ENCODE measurements at places on chromosomes 5 and 9.

DNA sequence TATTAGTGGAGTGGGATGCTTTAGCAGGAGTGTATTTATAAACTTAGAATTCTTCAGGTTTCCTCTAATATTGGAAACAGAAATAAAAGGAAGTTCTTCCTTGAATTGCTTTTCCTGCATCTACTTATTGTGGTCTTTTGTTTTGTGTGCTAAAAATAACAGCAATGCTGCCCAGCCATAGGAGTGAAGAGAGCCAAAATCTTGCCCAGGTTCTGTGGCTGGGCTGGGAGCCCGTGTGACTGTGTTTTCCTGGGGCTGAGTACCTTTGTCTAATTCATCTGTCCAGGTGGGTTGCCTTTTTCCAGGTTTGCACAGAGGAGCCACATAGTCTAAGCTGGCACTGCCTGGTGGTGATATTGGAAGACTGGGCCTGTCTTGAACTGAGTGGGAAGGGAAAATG, 179.7 kb upstream of the ADAMTSL1 start:
- no peak for DNase-seq

GRCh38 chr5:1347571-1347970, 2.7 kb upstream of the CLPTM1L start:
- DNase-seq: no peak

- DNase-seq: no peak
These were observed 213.7 kb downstream of the TMEM38B start for GRCh38 chr9:105908069-105908468.

- no peak for DNase-seq
These were observed 118.9 kb downstream of the INSYN2B start for GRCh38 chr5:169861433-169861832.

DNA sequence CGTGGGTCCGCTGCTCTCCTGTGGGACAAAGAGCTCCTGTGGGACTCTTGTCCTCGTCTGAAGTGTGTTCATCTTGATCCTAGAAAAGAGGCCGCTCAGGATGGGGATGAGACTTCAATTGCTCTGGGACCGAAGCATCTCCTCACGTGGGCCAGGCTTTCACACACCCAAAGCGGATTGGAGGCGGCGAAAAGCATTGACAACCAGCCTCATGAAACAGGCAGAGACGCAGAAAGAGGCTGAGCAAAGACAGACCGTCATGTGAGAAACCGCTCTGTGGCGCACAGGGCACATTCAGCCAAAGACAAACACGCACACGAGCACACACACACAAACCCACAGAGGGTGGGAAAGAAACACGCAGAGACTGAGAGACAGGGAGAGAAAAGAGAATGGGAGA, 479.5 kb downstream of the SPATA31A7 start:
- DNase-seq: no peak

DNA sequence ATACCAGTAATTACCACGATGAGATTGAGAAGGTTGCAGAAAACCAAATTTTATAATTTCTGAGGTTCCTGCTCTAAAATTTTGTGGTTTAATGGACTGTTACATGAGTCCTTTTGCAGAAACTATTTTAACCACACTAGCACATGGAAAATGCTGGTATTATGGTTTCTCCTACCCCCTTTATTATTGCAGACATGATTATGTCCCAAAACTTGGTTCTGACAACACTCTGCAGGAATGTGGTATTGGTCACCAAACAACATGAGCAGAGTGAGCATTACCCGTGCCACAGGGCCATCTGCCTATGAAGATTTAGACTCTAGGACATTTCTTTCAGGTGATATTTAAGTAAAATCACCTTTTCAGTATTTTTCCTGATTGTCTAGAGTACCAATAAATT, 2.8 kb upstream of the ECM2 start:
- no peak for DNase-seq

DNA sequence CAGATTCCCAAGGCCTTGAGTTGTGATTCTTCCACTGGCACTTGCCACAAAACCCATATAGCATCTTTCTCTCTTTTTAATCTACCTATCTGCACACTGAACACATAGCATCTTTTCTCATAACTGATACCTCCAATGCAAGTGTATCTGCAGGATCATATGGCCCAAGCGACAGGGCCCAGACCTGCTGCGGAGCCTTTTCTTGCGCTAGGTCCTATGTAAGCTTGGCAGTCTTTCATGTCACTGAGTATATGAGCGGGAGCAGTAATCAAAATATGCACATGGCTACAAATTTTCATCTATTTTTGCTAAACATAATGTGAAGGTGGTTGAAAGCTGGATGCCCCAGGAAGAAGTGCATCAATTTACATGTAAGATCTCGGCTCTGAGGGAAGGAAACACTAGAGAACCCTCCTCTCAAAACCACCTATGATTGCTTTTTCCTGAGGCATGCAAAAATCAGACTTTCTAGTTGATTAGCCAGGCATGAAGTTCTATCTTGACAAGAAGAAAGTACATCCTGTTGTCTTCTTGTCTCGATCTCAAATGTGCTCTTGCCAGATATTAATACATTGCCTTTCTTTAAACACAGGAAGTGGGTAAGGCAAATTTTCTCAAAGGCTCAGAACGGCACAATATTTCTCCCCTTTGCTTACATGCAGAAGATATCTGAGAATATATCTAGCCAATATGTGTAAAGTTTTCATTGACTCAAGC, 26.9 kb upstream of the CEMIP2 start:
- DNase-seq: no peak

GRCh38 chr9:114785866-114786650, 19.8 kb downstream of the TNFSF15 start:
- DNase-seq: no peak

DNA sequence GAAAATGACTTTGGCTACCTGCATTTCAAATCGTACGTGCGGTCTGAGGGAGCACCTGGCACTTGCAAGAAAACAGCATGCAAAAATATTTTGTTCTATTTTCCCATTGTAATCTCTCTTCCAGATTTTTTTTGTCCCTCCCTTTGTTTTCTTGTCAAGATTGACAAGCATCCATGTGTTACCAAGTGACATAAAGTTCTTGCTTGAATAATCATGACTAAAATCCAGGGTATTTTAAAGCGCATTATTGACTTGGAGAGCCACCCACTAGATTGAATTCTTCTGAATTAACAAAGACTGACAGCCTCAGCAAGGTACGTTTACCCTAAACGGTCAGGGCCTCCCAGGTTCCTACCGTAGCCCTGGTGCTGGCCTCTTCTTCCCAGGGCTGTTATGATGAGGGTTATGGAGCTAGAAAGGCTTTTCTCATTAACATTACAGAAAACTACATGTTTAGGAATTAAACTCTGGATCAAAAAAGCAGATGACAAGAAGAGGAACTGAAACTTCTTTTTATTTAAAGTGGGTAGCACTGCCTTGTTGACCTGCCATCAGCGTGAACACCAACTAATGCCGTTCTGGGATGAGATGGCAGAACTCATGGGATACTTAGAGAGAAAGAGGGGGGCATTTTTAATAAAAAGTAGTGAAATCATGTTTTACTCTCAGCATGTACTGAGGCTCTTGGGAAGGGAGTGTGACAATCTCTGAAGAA, 297.0 kb downstream of the EFNA5 start:
- DNase-seq: no peak

GRCh38 chr5:153896701-153897100, 142.0 kb downstream of the FAM114A2 start:
- DNase-seq: no peak

GRCh38 chr9:137720571-137721110, 101.8 kb downstream of the EHMT1 start:
- DNase-seq: no peak

DNA sequence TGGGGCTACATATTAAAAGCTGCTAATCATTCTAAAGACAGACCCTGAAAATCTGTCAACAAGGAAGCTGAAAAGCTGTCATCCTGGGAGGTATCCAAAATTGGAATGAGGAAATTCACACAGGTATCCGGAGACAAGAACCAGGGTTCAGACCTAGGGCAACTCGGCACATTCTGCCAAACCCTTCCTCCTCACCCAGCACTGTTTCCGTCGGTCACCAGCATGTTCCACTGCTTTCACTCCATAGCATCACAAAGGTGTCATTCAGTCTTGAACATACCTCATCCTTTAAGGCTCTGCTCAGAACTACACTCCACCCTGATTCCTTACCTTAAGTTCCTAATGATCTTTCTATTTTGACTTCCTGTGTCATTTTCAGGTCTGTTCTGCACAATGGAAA, 153.1 kb upstream of the RASA1 start:
- no peak for DNase-seq

DNA sequence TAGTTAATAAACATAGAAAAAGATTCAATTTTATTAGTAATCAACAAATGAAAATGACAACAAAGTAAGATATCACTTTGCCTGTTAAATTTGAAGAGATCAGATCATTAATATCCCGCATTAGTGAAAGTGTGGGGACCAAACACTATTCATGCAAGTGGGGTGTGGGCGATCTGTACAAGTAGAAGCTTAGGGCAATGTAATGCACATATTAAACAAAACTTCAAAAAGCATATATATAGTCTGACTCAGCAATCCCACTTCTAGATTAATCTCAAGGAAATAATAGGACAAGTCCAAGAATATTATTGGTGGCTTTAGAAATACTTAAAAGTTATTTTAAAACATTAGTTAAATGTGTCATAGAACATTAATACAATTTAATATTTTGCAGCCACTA, 188.5 kb downstream of the LRRC70 start:
- DNase-seq: no peak

DNA sequence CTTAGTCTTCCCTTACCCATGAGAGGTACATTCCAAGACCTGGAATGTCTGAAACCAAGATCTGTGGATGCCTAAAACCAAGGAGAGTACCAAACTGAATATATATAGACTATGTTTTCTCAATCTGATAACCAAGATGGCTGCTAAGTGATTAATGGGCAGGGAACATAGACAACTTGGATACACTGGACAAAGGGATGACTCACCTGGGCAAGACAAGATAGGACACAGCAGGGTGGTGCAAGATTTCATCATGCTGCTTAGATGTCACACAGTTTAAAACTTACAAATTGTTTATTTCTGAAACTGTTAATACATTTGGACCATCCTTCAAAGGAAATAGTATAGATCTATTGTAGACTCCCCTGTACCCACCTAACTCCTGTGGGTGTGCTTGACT, 130.9 kb downstream of the HTR1A start:
- DNase-seq: no peak

Data from activated CD8-positive, alpha-beta memory T cell treated with anti-CD3 and anti-CD28 coated beads for 1 hour (primary cell).